ENCODE measurements at places on chromosomes 4 and X. TPM values are rescaled to one million over a fixed set of nuclear protein-coding genes. Genes with fewer than 3 reads are reported as not detected.

GPRASP1 gene
- total RNA-seq: 3.7 TPM

ZNF711 gene
- 6.1 TPM for total RNA-seq

USP17L10 gene
- not detected for total RNA-seq

ERAS gene
- not detected for total RNA-seq

MAGEE2 gene
- total RNA-seq: not detected
